ENCODE measurements at places on chromosomes 16 and 17.

DNA sequence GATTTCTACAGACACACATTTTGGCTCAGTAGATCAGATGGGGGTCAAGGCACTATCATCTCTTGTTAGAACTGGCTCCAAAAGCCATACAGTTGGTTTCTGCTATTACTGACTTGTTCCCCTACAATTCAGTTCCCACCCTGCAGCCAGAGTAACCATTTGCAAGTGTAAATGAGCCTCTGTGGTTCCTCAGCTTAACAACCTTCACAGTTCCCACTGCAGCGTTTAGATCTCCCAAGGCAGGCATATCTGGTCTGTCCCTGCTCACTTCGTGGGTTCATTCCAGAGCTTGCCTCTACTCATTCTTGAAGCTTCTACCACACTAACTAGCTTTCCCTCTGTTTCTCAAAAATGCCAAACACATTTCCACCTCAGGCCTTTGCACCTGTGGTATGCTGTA, 186.1 kb downstream of the CBLN1 start:
- no peak for DNase-seq

DNA sequence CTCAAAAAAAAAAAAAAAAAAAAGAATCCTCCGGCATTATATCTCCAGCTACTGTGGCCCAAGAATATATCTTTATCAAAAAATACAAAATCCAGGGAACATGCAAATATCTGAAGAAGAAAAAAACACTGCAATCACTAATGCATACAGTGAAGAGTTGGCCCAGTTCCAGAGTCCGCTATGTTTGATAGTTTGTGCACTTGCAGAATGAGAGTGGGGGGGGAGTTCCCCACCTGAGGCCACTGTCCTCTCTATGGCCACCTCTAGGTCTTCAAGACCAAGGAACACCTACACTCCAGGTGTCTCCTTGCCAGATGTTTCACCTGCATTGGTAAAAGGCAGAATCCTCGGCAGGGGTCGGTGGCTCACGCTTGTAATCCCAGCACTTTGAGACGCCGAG, 4.0 kb downstream of the ZNF785 start:
- DNase-seq: no peak

GRCh38 chr17:82205720-82206508, 6.7 kb downstream of the CCDC57 start:
- DNase-seq: peak; percentile 87

DNA sequence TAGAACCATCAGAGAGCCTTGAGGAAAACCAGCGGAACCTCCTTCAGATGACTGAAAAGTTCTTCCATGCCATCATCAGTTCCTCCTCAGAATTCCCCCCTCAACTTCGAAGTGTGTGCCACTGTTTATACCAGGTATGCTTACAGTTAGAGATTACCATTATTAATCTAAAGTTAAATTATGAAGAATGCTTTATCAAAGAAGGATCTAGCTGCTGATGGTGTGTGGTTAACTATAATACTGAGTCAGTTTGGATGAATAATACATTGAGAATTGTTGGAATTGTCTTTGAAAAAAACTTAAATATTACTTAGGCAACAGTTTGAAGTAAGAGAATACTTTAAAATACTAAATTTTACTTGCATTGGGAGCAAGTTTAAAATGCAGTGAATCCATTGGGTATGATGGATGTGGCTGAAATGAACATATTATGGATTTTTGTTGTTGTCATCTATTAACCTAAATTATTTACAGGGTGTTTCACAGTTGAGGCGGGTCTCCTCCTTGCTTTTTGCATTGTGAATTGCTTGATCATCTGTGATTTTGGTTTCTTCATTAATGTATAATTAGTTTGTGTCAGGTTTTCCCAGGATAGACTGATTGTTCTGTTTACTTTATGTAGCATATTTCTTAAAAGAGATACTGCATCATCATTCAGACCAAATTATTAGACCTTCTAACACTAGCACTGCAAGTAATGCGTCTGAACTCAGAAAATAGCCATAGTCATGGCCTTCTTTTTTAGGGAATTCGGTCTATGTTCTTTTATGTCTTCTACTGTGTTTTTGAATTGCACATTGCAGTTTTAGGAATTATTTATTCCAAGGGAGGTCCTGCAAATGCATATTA, 47.8 kb downstream of the OMG start:
- no peak for DNase-seq

DNA sequence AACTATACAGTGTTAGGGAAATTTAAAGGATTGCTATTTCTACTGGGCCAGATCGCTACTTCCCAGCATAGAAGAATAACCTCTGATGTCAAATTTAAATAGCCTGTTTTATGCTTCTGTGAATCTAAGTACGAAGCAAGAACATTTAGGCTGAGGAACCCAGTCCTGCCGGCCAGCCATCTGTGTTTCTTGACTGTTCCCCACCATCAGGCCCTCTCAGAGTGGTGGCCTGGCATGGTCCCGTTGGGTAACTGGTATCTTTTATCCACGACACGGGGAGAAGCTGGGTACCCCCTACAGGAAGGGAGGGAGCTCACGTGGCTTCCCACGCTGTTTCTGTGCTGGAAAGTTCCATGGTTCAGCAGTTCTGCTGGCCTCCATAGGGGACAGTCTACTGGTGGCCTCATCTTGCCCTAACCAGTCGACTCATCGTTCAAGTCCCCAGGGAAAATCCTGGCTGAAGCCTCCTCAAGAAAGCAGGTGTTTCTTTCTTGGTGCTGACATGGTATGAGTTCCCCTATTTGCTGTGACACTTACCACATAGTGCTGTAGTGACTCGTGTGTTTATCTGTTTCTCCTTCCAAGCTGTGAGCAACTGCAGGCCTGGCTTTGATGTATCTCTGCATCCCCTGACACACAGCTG, 201.7 kb upstream of the NLRP1 start:
- no peak for DNase-seq

DNA sequence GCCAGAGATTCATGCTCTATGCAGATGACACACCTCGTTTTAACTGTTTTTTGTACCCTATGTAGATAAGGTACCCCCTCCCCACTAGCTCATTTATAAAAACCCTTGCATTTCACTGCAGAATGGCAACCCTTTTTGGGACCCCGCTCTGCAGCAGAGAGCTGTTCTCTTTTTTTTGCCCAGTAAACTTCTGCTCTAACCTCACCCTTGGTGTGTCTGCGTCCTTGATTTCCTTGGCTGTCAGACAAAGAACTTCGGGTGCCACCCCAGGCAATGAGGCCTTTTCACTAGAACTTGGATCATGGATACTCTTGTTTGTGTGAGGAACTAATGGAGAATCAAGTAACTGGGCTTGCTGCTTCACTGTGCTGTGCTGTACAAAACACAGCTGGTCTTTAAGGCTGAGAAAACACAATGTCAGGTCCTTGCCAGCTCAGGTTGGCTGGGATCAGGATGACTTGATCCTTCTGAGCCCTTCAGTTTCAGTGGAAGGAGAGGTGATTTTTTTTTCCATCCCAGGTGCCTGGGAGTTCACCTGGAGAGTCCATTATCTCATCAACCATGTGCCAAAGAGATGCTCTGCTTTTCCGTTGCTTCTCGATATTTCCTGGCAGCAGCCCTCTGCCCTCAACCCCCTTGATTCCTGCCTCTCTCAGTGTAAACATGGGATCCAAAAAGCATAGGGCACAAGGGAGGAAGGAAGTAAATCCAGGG, 133.2 kb upstream of the FAM20A start:
- DNase-seq: no peak

- no peak for DNase-seq
Measured at GRCh38 chr16:10022098-10022497, 160.1 kb downstream of the GRIN2A start.

DNA sequence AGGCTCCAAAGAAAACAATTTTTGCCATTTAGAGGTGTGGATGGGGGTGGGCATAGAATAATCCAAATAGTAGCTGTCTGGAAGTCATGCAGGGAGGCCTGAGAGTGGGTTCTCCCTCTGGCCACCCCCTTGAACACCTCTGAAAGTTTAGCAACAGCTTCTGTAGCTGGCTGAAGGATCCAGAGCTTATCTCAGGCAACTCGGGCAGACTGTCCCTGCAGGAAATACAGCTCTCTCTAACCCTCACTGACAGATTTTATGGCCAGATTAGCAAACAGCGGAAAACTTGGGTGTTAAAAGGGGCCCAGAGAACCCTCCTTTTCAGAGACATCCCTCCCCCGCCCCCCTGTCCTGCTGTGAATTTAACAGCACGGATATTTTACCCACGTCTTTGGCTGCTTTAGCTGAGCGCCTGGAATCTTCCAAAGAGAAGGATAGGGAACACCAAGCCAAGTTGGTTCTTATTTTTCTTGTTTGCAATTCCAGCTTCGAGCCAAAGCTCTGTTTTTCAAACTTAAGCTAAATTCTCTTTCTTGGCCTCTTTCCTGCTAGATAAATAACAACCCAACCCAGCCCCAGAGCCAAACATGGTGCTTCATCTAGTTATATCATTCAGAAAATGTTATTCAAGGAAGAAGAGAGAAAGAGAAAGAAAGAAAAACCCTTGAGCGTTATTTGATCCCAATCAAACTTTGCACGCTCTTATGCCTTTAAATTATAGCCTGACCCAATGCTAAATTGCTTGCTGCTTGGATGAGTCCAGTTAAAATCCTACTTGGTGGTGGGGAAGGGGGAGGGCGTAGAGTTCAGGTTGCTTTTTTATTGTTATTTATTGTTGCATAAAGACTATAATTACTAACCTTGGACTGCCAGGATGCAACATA, 2.3 kb upstream of the HOXB2 start:
- DNase-seq: no peak

DNA sequence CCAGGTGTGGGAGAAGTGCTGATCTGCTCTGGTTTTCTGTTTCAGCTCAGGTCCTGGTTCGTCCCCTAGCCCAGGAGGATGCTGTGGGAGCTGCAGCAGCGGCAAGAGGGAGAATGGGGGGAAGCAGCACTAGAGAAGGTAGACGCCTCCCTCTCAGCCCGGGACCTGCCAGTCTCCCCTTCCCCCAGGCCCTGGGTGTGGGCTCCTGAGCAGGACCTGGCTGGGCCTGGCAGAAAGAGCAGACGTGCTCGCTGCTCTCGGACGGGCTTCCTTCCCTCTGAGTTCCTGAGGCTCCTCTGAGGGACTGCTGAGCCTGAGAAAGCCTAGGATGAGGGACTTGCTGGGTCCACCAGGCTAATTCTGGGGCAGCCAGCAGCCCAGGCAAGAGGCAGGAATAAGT, 3.1 kb downstream of the PRCD start:
- DNase-seq: no peak

- no peak for DNase-seq
Measured at GRCh38 chr17:17305281-17305801, 2.2 kb downstream of the NT5M start.

DNA sequence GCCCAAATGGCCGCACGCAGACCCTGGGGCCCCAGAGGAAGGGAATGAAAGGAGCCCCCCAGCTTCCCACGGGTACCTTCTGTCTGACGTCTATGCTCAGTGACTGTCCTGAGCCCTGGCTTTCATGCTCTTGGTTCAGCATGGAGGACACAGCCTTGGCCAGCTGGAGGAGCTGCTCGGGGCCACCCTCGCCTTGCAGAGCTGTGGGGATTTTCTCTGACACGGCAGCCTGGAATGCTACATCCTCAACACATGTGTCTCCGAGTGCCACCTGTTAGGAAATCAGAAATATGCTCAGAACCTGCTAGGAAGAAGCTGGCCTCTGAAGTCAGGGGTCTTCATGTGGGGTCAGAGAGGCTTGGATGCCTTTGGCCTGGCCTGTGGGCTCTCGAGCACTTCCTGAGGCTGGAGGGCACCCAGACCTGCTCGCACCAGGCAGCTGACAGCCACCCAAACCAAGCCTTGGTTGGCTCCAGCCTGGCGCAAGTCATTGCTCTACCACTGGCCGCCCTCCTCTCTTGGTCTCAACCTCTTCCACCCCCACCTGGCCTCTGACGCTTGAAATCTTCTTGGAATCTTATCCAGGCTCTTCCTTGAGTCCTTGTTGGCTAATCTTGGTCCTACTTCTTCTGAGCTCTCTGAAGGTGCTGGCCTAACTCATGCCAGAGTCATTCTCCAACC, 63.7 kb upstream of the BCO1 start:
- DNase-seq: no peak

DNA sequence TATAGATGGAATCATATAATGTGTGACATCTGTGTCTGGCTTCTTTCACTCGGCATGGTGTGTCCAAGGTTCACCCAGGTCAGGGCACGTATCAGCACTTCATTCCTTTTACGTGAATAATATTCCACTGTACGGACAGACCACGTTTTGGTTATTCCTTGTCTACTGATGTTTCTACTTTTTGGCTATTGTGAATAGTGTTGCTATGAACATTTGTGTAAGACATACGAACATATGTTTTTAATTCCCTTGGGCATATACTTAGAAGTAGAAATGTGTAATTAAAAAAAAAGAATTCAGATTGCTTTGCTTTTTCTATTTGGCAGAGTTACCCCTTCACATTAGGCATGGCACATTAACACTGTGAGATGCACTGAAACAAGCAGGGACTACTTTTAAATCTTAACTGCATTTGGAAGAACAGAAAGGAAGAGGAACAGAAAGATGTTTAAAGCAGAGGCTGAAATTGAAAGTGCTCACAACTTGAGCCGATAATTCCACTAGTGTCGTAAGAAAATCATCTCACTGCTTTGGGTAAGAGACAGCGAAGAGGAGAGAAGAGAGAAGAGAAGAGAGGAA, 105.3 kb downstream of the VPS53 start:
- DNase-seq: no peak

GRCh38 chr16:67461600-67462278, 19.2 kb downstream of the ATP6V0D1 start:
- DNase-seq: no peak

DNA sequence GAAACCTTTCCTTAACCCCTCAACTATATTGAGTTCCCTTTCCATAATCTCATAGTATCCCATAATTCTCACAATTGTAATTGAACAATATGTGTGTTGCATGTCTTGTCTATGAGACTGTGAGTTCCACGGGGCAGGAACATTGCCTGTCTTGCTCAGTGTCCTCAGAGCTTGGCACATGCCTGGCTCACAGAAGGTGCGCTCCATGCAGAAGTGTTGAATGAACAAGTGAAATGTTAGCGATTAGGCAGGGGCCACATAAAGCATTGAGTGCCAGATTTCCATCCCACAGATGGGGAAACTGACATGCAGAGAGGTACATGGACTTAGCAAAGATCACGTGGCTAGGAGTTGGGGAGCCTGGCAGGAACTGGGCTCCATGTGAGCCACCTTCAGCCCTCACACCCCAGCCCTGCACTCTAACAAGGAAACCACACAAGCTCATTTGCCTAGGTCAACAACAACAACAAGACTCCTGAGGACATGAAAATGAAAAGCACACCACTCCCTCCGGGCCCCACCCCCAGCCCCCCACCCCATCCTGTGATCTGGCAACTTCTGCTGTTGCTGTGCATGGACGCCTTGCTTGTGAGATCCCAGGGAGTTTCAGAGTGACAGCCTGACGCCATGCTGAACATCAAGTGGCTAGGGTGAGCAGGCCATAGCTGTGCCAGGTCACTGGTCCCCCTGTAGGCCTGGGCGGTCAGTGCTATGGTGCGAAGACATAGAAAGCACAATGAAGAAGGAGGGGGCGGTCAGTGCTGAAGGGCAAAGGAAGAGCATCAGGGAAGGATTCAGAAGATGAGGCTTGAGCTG, 5.0 kb downstream of the PIK3R5 start:
- DNase-seq: no peak

GRCh38 chr16:79765431-79765830, 164.9 kb upstream of the MAF start:
- no peak for DNase-seq

GRCh38 chr16:76292218-76292617, 15.0 kb downstream of the CNTNAP4 start:
- DNase-seq: no peak

GRCh38 chr16:12211870-12212690, 235.5 kb downstream of the SNX29 start:
- DNase-seq: no peak

GRCh38 chr17:54864636-54865356, 35.9 kb upstream of the TOM1L1 start:
- DNase-seq: no peak

Data from DMS153 (cell line).